ENCODE measurements at places on chromosomes 2 and 18.

GRCh38 chr2:149527998-149528755 is 59.4 kb downstream of the MMADHC start:
- DNase-seq = no peak

GRCh38 chr2:193219413-193219812 is 1024.7 kb upstream of the TMEFF2 start:
- no peak for DNase-seq

GRCh38 chr2:238703436-238703835 is 144.4 kb upstream of the TWIST2 start:
- DNase-seq = no peak

- no peak for DNase-seq
Observed at GRCh38 chr2:28613186-28613585, 117.3 kb downstream of the PLB1 start.

GRCh38 chr18:31801078-31801477 is 40.4 kb upstream of the SLC25A52 start:
- no peak for DNase-seq

DNA sequence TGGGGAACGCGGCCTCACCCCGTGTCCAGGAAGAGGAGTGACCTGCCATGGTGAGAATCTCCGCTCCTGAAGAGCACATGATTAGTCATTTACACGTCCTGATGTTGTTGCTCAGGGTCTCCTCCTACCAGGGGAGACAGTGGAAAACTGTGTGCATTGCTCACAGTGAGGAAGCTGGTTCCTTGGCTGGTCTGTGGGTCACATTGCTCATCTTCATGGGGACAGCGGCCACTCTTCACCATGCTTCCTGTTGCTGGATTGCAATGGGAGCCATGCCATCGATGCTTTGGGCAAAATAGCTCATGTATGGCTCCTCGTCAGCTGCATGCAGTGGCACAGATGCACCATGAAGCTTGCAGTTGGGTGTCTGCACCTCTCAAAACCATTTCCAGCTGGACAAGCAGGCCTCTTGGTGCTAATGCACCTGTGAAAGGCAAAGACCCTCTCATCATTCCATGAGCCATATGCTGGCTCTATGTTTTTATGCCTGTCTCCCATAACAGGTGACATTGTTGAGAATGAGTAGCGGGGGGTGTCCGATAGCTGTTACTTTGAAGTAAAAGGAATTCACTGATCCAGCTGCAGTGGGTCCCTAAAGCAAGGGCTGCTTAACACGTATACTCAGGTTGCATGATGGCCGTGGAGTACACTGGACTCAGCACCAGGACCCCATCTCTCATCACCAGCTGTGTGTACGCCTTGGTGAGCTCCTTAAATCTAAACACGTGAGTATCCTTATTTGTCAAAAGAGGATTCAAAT is 135.0 kb upstream of the ALKAL2 start:
- no peak for DNase-seq

GRCh38 chr18:79756826-79757225 is 40.9 kb upstream of the KCNG2 start:
- DNase-seq = no peak

DNA sequence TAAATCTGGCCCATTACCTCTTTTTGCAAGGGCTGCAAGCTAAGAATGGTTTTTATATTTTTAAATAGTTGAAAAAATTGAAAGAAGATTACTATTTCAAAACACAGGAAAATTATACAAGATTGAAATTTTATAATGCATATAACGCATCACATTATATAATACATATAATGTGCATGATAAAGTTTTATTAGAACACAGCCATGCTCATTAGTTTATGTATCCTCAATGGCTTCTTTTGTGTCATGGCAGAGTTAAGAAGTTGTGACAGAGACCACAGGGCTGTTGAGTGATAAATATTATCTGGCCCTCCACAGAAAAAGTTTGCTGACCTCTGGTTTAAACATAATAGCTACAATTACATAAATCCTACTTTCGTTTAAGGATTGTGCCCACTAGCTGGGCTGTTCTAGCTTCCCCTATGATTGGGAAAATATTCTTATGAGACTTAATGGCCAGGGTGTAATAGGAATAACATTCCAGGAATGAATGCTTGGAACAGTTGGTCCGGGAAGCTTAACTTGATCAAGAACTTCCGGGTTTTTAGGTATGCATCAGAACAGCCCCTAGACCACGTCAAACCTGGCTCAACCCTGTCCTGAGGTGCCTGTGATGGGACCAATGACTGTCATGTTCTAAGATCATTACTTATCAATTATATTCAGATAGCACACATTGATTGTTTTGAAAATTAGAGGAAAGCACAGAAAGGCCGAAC is 98.7 kb upstream of the LPIN2 start:
- DNase-seq = no peak

DNA sequence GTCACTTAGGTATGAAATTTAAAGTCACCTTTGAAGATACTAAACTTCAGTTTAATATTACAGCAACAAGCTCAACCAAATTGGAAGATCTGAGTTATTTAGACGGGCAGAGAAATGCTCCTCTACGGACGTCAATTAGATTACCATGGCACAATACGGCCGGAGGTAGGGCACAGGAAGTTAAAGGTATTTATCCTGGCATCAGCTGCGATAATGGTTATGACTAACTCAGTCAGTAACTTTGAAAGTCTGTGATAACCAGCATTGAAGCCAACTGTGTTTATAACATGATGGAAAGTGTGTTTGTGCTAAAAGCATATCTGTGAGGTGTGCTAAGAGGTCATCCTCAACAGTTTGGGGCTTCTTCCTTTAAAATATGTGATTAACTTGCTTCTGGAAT is 117.3 kb downstream of the WDSUB1 start:
- no peak for DNase-seq

DNA sequence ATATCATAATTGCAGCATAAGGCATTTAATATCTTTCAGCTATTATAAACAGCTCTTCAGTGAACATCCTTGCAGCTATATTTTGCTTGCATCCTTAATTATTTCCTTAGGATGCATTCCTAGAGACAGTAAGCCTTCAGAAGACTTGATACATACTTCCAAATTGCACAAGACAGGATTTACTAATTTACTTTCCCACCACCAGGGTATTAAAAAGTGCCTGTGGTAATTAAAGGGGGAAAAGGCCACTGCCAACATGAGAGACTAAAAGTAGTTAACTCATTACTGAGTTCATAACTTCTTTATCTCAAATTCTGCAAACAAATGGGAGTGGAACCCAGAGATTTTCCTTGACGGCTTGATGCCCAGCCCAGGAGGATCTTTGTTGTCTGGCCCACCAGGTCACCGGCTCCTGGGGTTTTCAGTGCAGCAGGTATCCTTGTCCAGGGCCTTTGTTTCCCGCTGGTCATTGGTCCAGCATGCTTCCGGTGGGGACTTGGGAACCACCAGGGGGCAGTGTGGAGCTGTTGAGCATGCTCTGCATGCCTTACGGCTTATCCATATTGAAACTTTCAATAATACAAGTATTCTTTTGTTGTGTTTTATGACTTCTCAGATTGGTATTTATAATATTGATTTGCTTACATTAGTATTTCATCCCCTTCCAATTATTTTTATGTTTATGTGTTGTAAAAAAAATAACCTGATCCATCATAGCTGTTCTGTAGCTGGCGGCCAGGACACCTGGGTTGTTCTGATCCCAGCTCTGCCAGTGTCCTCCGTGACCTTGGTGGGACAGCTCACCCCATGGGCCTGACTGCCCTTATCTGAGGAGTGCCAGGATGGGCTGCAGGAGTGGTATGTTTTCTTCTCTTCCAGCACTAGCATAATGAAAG is 61.4 kb downstream of the TGOLN2 start:
- DNase-seq = no peak

DNA sequence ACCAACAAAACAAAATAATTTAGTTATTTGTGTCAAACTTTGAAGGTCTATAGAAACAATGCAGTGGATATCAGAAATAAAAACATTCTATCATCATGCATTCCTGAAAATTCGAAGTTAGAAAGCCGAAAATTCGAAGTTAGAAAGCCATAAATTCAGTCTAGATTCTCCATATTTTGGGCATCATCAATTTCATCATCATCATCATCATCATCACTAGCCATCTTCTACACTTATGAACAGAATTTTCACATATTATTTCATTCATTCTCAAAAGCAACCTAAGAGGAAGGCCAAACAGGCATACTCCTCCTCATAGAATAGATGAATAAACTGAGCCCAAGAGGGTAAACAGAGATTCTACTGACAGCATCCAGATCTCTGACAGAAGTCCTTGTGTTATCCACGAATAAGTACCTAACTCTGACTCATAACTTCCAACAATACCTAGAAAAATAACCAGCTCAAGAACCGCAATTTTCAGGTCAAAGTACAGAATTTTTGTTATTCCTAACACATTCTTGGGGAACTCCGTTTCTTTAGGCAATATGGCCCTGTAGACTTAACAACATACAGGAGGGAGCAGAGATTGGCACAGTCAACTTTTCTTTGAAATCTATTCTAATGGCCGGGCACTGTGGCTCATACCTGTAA is 84.7 kb downstream of the TCF4 start:
- DNase-seq = no peak

GRCh38 chr2:10079870-10080535 is at the start of gene CYS1:
Gene CYS1 (minus strand): TSS chr2:10080411. CDS start chr2:10080223, 188 bp downstream.
- no peak for DNase-seq

GRCh38 chr2:124886216-124886615 is 861.1 kb downstream of the CNTNAP5 start:
- DNase-seq = no peak

DNA sequence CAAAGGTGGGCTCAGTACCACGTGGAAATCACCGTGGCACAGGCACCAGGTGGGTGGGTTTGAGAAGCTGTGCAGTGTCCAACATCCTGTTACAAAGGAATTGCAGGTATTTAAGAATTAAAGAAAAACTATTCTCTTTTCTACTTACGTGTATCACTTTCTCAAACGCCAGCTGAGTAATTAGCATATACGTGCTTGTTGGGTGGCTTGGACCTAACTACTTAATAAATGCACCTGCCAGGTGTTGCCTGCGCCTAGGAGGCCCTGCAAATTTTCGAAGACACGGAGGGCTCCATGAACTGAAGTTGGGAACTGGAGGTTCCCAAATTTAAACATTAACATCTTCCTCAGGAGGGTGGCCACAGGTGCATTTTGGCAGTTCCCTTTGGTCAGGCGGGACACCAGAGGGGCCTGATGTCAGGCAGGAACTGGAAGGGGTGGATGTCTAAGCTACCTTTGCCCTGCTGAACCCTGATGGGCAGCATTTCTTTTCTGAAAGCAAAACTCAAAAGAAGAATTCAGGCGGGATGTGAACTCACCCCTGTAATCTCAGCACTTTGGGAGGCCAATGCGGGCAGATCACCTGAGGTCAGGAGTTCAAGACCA is 84.8 kb downstream of the HS6ST1 start:
- no peak for DNase-seq

DNA sequence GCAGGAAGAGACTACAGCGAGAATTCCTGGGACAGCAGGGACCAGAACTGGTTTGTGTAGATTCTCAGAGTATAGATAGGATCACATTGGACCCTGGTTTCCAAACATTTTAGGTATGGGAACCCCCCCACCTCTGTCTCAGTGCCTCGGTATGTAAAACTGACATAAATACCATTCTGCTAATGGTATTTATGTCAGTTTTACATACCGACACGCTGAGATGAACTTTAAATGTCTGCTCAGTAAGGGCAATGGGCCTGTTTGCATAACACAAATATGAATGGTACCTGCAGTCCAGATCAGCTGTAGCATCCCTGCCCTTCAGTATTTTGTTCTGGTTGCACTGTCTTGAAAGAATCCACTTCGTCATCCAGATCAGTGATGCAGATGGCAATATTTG is 73.2 kb downstream of the WDSUB1 start:
- DNase-seq = no peak

DNA sequence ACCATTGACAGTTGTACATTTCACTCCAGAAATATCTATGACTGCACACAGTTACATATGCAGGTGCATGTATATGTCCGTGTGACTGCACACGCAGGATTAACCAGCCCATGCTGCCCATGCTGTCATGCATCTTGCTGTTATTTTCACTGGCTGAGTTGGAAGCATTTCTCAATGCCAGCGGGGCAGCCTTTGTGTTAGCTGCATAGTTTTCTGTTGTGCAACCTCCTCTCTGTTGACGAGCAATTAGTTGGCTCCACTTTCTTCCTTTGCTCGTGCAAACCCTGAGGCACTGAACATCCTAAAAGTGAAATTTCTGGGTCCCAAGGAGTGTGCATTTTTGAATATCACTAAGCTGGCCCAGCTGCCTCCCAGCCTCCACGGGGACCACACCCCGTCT is 133.4 kb upstream of the GLI2 start:
- no peak for DNase-seq

- DNase-seq = no peak
Observed at GRCh38 chr2:96501471-96501874, 3.7 kb downstream of the NEURL3 start.

GRCh38 chr2:128291161-128291843 is 27.4 kb downstream of the HS6ST1 start:
- no peak for DNase-seq

DNA sequence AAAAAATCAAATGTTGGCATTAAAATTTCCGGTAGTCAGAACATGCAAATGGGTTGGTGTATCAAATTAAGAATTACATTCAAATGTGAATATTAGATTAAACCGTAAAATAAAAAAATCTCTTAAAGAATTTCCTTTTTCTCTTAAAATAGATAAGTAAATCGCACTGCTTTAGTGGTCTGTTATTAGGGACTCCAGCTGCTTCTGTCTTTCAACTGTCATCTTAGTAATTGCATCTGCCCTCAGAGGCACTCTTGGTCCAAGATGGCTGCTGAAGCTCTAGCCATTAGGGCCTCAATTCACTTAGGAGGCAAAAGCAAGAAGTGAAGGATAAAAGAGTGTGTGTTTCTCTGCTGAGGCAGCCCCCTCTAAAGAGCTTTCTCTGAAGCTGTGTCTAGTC is 132.4 kb downstream of the MGAT5 start:
- no peak for DNase-seq

DNA sequence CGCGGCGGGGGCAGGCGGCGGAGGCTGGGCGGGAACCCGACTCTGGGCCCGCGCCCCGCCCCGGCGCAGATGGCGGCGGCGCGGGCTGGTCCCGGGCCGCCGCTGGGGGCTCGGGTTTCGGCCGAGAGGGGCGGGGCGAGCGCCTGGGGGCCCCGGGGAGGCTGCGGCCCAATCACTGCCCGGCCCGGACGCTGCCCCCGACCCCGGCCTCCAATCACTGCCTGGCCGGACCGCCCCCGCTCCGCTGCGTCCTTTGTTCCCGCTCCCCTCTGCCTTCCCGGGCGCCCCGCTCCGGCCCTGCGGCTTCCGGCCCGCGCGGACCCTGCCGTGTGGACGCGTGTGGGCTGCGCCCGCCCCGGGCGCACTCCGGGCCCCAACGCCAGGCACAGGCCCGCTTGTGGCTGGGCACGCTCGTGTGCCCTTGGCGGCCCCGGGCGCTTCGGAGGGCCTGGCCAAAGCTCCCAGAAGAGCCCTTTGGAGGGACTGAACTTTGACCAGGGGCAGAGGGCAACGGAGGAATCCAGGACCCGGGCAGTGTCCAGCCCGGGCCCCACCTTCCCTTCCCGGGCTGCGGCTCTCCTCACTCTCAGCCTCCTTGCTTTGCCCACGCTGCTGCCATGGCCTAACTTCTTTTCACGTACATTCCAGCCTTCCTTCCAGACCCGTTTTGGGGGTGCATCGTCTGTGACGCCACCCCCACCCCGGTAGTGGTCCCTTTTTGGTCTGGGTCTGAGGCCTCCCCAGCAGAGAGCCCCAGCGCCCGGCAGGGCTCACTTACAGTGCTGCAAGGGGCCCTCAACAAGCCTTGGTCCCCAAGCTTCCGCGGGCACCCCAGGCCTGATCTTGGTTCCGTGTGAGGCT is 27.1 kb upstream of the PTMA start:
- DNase-seq = no peak

GRCh38 chr2:46798041-46798440 is 117.6 kb downstream of the MCFD2 start:
- no peak for DNase-seq

Data from NCI-H748 treated with DMSO at 0.1 percent for 48 hours (cell line).